ENCODE measurements at places on chromosomes 16 and 17.

DNA sequence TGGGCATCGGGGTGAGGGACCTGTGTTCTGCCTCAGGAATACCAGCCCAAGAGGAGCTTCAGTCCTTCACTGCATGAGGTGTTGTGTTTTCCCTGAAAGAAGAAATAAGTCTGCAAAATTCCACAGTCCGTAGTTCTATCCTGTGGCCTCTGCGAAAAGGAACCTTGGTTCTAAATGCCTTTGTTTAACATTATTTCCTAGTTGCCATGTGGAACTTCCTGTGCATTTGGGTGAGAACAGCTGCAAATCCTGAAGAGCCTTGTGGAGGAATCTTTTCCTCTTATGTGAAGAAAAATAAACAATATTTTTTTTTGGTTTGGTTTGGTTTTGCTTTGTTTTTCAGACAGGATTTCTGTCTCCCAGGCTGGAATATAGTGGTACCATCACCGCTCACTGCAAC, 9.8 kb downstream of the PSKH1 start:
- H3K36me3 ChIP-seq = peaks cover 5% of the 10 kb centered on the region
- H3K27me3 ChIP-seq = no peaks in the 10 kb centered on the region
- peak overlapping the region; percentile 61 for H3K27ac ChIP-seq
- H3K4me3 ChIP-seq = no peak overlapping the region
- DNase-seq = no peak

DNA sequence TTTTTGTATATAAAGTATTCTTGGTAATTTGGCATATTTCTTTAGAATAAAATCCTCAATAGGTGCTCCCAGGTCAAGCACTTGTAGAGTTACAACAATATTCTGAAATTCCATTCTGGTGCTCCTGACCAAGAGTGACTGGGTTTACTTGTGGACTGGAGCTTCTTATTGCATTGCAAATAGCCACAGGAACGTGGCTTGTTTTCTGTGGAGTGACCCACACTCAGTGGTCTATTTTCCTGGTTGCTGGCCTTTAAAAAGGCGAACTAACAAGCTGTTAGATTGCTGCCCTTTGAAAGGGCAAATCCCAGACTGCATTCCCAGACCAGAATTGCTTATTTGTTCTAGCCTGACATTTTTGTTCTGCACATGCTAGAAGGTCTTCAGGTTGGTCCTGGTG, 658.8 kb upstream of the GOT2 start:
- no peaks in the 10 kb centered on the region for H3K36me3 ChIP-seq
- H3K27ac ChIP-seq = no peak overlapping the region
- peaks cover 3% of the 10 kb centered on the region for H3K27me3 ChIP-seq
- no peak for DNase-seq

GRCh38 chr16:2999929-3000328, 12.8 kb upstream of the CLDN9 start:
- peaks cover 2% of the 10 kb centered on the region for H3K4me1 ChIP-seq
- peaks cover 2% of the 10 kb centered on the region for H3K27me3 ChIP-seq
- no peak for DNase-seq
- no peak overlapping the region for H3K4me3 ChIP-seq
- no peak overlapping the region for H3K27ac ChIP-seq

DNA sequence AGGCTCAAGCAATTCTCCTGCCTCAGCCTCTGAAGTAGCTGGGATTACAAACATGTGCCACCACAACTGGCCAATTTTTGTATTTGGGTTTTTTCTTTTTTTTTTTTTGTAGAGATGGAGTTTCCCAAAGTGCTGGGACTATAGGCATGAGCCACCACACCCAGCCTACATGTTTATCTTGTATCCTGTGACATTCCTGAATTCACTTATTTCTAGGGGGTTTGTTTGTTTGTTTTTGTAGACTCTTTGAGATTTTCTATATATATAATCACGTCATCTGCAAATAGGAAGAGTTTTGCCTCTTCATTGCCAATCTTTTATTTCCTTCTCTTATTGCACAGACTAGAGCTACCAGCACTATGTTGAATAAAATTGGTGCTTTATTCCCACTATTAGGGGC, 29.1 kb downstream of the PRAC1 start:
- no peak for DNase-seq
- peaks cover 1% of the 10 kb centered on the region for H3K36me3 ChIP-seq
- H3K4me3 ChIP-seq = no peak overlapping the region
- H3K27ac ChIP-seq = no peak overlapping the region

DNA sequence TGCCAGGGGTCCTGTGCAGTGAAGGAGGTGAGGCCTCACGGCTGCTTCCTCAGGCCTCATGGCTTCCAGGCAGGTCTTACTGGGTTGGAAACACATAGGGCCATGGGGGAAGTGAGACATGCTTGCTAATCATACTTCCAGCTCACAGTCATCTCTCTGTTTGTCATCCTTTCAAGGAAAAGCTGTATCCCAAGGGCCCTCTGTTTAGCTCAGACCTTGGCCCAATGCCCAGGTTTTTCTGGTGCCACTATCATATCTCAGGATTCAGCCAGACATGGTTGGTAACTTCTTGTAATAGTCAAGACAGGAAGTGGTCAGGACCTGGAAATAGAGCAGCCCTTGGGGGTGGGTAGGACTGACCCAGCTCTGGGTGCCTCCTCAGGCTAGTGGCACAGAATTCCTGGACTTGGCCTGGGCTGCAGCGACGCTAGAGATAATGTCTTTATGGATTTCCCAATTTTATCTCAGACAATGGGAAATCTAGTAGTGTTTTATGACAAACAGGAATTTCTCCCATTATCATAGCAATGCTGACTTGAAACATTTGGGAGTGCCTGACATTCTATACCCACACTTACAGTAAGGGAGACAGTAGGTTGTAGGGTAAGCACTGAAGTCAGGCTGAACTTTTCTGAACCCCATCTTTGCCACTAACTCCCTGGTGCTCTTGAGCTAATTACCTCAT, 13.5 kb upstream of the ITGB3 start:
- H3K27ac ChIP-seq = peak overlapping the region; percentile 91
- no peak for DNase-seq
- H3K36me3 ChIP-seq = no peaks in the 10 kb centered on the region
- H3K27me3 ChIP-seq = no peaks in the 10 kb centered on the region

DNA sequence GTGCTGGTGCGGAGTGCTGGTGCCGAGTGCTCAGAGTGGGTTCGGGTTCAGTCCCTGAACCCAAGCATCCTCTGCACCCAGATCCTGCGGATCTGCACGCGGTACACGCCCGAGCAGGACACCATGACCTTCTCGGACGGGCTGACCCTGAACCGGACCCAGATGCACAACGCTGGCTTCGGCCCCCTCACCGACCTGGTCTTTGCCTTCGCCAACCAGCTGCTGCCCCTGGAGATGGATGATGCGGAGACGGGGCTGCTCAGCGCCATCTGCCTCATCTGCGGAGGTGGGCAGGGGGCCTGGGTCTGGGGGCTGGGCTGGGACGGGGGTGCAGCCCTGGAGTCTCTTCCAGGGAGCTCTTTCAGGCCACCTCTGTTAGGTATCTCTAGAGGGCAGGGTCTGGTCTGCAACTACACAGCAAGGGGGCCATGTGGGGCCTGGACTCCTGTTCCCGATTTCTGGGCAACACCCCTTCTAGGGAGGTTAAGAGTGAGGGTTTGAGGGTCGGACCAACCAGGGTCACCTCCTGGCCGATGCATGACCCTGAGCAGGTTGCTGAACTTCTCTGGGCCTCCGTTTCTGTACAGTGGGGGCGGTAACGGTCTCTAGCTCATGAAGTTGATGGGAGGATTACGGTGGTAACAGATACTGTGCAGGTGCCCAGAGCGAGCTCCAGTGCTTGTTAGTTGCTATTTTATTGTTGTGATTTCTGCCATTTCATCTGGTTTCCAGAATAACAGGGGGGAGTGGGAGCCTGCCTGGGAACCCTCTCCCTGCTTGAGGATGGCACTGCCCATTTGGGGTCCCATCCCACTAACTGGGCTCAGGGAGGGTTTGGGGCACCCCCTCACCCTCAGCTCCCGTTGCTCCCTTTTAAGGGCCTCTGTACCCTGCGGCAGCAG, 10.1 kb downstream of the GJD3 start:
- peaks cover 22% of the 10 kb centered on the region for H3K4me1 ChIP-seq
- no peak for DNase-seq
- peaks cover 25% of the 10 kb centered on the region for H3K36me3 ChIP-seq
- no peaks in the 10 kb centered on the region for H3K27me3 ChIP-seq
- H3K4me3 ChIP-seq = no peak overlapping the region

DNA sequence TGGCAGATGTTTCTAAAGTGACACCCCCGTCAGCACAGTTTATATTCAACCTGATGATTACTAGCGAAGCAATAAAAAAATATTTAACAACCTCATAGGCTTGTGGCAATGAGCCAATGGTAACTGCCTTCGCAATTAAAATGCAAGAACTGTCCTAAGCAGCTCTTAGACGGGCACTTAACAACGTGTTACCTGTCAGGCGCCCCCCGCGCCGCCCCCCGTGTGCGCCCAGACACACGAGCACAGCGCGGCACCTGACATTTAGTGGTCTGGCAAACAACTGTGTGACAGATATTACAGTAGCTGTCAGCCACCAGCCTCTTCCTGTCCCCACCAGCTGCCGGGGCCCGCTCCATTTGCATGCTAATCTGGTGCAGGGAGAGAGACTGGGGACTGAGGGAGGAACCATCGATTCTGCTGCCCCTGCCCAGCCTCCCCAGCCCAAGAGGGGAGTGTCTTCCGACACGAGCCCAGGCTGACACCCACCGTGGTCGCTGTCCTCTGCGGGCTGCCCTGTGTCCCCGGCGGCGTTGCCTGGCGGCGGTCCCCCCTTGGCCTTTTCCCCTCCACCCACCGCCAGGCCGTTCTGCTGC, 12.7 kb downstream of the NDUFAF8 start:
- H3K27ac ChIP-seq = no peak overlapping the region
- H3K4me1 ChIP-seq = peaks cover 16% of the 10 kb centered on the region
- no peaks in the 10 kb centered on the region for H3K27me3 ChIP-seq
- H3K4me3 ChIP-seq = no peak overlapping the region

DNA sequence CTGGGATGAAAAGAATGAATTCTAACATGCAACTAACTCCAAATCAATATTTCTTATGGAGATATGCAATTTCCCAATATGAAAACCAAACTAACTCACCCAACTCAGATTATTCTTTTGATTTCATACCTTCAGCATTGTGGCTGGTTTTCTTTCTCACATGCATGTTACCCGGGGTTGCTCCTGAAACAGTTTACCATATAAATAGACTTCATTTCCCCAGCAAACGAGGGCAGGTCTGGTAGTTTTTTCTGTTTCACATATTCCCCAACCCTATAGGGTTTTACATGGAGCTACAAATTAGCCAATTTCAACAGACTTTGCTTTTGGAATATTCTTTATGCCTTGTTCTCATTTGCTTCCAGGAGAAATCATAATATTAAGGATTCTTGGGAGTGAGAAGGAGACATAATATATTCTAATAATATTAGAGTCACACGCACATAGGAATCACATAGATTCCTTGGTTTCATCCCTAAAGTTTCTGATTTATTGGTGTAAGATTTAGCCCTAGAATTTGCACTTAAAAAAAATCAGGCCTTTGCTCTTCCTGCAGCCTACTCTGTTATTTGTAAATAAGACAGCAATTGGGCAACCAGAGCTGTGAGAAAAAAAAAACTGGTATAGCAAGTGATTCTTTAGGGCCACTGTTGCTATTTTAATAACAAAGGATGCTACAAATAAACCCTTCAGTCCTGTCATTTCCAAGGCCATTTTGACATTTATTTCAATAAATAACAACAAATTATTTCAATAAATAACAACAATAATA, 60.3 kb upstream of the FAM20A start:
- H3K36me3 ChIP-seq = peaks cover 2% of the 10 kb centered on the region
- peaks cover 5% of the 10 kb centered on the region for H3K27me3 ChIP-seq
- H3K4me3 ChIP-seq = no peak overlapping the region
- H3K27ac ChIP-seq = no peak overlapping the region
- DNase-seq = no peak
- no peaks in the 10 kb centered on the region for H3K4me1 ChIP-seq

GRCh38 chr16:12410837-12411490, 392.7 kb downstream of the CPPED1 start:
- H3K4me1 ChIP-seq = peaks cover 10% of the 10 kb centered on the region
- H3K27me3 ChIP-seq = no peaks in the 10 kb centered on the region
- no peaks in the 10 kb centered on the region for H3K36me3 ChIP-seq
- H3K27ac ChIP-seq = no peak overlapping the region
- DNase-seq = no peak
- no peak overlapping the region for H3K4me3 ChIP-seq

DNA sequence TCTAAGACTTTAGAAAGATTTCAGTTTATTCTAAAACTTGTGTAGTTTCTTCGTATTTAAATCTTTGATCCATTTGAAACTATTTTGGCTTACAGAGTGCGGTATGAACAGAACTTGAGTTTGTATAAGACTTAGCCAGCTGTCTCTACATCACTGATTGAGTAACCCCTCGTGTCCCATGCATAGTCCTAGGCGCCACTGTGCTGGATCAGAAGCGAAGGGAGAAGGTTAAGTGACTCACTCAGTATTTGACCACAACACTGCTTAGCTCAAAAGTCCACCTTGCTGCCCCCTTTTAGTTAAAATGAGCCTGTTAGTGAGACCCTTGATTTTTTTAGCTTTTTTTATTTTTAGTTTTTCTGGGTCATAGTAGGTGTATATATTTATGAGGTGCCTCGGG, 28.4 kb downstream of the CD300LB start:
- H3K4me3 ChIP-seq = no peak overlapping the region
- H3K27ac ChIP-seq = no peak overlapping the region
- H3K4me1 ChIP-seq = no peaks in the 10 kb centered on the region
- peaks cover 32% of the 10 kb centered on the region for H3K27me3 ChIP-seq
- no peak for DNase-seq
- H3K36me3 ChIP-seq = no peaks in the 10 kb centered on the region

- no peaks in the 10 kb centered on the region for H3K27me3 ChIP-seq
- H3K4me1 ChIP-seq = peaks cover 65% of the 10 kb centered on the region
- no peak overlapping the region for H3K4me3 ChIP-seq
- no peaks in the 10 kb centered on the region for H3K36me3 ChIP-seq
These were observed 214.3 kb upstream of the CDH11 start for GRCh38 chr16:65336160-65336559.

- H3K27me3 ChIP-seq = no peaks in the 10 kb centered on the region
- DNase-seq = no peak
- H3K4me1 ChIP-seq = peaks cover 4% of the 10 kb centered on the region
- no peak overlapping the region for H3K4me3 ChIP-seq
- H3K27ac ChIP-seq = peak overlapping the region; percentile 17
- H3K36me3 ChIP-seq = peaks cover 20% of the 10 kb centered on the region
These were observed 1.8 kb downstream of the LCAT start for GRCh38 chr16:67942200-67942509.

DNA sequence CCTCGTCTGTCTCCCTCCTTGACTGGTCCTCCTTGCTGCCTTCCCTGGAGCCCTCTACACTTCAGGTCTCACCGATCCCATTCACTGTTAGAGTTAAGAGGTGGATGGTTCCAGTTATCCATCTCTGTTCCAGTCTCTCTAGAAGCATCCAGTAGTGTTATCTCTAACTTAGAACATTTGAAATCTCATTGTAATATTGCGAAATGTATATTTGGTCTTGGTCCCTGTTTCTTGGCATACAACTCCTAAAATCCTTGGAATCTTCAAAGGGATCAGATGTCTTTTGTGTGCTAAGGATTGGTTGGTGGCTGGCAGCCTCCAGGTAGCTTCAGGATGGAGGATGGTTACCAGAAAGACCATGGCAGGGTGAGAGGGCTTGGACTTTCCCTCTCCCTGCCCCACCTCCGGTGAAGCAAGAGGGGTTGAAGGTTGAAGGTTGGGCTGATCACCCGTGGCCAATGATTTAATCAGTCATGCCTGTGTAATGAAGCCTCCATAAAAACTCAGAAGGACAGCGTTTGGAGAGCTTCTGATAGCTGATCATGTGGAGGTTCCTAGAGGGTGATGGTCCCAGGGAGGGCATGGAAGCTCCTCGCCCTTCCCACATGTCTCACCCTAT, 59.1 kb downstream of the NTN1 start:
- no peaks in the 10 kb centered on the region for H3K36me3 ChIP-seq
- DNase-seq = no peak
- H3K27me3 ChIP-seq = peaks cover 6% of the 10 kb centered on the region
- no peak overlapping the region for H3K4me3 ChIP-seq
- H3K4me1 ChIP-seq = no peaks in the 10 kb centered on the region
